ENCODE measurements at places on chromosomes 7 and 10.

DNA sequence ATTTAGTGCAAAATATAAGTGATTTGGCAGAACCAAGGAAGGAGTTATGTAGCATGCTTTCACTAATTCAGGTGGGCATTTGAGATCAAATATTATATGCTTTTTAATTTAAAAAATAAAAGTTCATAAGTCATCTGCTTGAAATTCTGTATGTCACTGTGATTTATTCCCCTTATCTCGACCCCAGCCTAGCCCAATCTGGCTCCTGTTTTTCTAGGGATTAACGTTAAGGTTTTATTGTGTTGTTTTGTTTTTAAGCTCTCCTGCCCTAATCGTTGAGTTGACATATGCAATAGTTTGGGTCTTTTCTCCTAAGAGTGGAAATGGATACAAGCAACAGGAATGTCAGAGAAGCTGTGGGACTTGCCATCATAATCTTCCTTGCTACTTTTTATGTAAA lies 42.6 kb downstream of the WIPF3 start:
- DNase-seq: no peak

- no peak for DNase-seq
These were observed 24.0 kb downstream of the WASL start for GRCh38 chr7:123724817-123725253.

DNA sequence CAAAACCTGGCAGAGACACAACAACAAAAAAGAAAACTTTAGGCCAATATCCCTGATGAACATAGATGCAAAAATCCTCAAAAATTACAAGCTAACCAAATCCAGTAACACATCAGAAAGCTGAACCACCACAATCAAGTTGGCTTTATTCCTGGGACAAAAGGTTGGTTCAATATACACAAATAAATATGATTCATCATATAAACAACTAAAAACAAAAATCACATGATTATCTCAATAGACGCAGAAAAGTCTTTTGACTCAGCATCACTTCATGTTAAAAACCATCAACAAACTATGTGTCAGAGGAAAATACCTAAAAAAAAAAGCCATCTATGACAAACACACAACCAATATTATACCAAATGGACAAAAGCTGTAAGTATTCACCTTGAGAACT lies 283.5 kb downstream of the THSD7A start:
- DNase-seq: no peak

- DNase-seq: no peak
These were observed 25.2 kb upstream of the BNIP3 start for GRCh38 chr10:132006966-132007365.

- no peak for DNase-seq
These were observed 6.2 kb upstream of the USP54 start for GRCh38 chr10:73597346-73597745.

DNA sequence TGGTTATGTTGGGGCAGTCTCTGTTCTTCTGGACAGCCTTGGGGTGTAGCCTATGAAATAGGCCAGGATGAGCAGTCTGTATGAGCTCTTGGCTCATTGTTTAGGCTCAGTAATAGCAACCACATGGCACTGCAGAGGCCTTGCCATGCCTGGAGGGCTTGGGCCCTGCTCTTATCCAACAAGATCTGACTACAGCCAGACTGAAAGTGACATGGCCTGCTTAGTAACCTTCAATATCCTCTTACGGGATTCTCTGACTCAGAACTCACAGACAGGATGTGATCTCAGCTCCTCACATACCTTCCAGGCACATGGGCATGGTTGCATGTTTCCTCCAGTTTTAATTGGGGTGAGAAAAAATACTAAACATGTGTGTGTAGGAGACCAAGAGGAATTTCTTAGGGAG lies 289.3 kb downstream of the PTEN start:
- DNase-seq: peak; percentile 17

DNA sequence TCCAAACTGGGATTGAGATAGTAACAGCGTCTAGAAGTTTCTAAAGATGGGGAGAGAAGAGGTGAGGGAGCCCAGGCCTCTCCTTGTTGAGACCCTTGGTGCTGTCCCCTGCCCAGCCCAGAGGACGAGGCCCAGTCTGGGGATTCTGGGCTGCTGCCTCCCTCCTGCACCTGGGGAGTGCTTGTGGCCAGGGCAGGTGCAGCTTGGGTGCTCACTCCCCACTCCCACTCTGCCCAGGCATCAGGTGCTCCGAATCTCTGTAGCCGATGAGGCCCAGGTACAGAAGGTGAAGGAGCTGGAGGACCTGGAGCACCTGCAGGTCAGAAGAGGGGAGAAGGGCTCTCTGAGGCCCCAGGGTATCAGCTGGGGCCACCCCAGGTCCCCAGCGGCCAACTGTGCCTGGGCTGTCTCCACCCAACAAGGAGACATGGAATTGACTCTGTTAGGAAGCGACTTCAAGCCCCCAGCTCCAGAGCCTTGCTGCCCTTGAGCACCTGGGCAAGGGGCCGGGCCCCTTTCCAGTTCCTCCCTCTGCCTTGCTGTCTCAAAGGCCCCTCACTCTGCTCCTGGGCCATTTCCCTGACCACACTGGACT lies 664 bp downstream of the CPA1 start:
- no peak for DNase-seq
